ENCODE measurements at places on chromosomes 1 and 21. TPM values are rescaled to one million over a fixed set of nuclear protein-coding genes. Genes with fewer than 3 reads are reported as not detected.

Gene RAP1A
- polyA plus RNA-seq = 56.8 TPM

Gene TMEM54
- 93.0 TPM for polyA plus RNA-seq

Gene DNASE2B
- not detected for polyA plus RNA-seq

Gene FCRL6
- 0.04 TPM for polyA plus RNA-seq

Gene CFHR1
- polyA plus RNA-seq = not detected

Gene OR2T11
- not detected for polyA plus RNA-seq

Gene CASQ1
- polyA plus RNA-seq = 0.14 TPM

Gene SRSF10
- 57.9 TPM for polyA plus RNA-seq

Gene KCND3
- polyA plus RNA-seq = 0.57 TPM

Gene FCRL1
- not detected for polyA plus RNA-seq

Gene KIRREL1
- polyA plus RNA-seq = 3.7 TPM

Gene IFI44L
- 0.59 TPM for polyA plus RNA-seq

Gene AQP10
- polyA plus RNA-seq = 0.02 TPM

Gene DSCAM
- polyA plus RNA-seq = under 0.01 TPM

Gene RNF186
- 0.06 TPM for polyA plus RNA-seq

Gene LGR6
- 6.3 TPM for polyA plus RNA-seq

Gene DSTYK
- 3.2 TPM for polyA plus RNA-seq

Gene MAD2L2
- 8.1 TPM for polyA plus RNA-seq

Gene IGSF21
- polyA plus RNA-seq = 0.06 TPM

Gene SLC35D1
- 3.0 TPM for polyA plus RNA-seq

Gene SH3D21
- polyA plus RNA-seq = 15.6 TPM

Gene SLC16A4
- polyA plus RNA-seq = 0.58 TPM

Gene NVL
- 20.1 TPM for polyA plus RNA-seq

Gene KCNJ6
- not detected for polyA plus RNA-seq

Gene GPR37L1
- 0.05 TPM for polyA plus RNA-seq

Gene IL12RB2
- 1.7 TPM for polyA plus RNA-seq

Gene FCGR3A
- polyA plus RNA-seq = 0.57 TPM

Gene WNT2B
- polyA plus RNA-seq = 3.2 TPM

Gene THEM5
- polyA plus RNA-seq = 1.5 TPM

Gene CELSR2
- 17.4 TPM for polyA plus RNA-seq

Gene HRNR
- polyA plus RNA-seq = 0.01 TPM

Gene TNFRSF9
- 0.12 TPM for polyA plus RNA-seq

Gene PCBP3
- 0.67 TPM for polyA plus RNA-seq

Gene NR1I3
- 0.07 TPM for polyA plus RNA-seq

Gene FCGR2B
- 1.6 TPM for polyA plus RNA-seq

Gene MATN1
- polyA plus RNA-seq = 0.01 TPM
